Left forelimb (tissue), 1 donor: ENCODE measurements at places on chromosomes 4 and X.

DNA sequence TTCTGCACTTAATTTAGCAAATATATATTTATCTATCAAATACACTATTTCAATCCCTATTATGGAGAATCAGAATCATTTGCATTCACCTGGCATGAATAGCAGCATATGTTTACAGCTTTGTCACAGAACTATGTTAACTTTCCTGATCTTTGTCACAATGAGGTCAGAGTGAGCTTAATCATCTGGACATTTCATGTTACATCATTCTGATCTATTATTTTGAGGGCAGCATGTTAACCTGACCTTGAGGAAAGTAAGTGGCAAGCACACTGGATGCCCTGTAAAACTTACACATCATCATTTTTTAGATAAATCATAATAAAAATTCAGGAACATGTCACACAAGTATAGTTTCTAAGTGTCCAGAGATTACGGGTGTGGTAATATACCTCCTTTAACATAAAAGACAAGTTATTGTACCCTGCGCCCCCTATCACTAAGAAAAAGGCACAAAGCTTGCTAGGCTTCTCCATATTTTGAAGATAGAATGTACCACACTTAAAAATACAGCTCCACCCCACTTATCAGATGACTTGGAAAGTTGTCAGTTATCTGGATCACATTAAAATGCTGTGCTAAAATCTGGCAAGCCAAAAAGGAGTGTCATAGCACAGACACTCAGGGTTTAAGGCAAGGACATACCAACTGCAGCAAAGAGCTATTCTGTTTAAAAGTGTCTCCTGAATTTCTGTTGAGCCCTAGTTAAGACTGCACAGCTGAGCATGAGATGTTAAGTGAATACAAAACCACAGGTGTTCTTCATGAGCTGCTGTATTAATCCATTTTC lies 182.7 kb upstream of the FAT4 start:
- DNase-seq: no peak

GRCh38 chr4:61527888-61528287 lies 327.8 kb downstream of the ADGRL3 start:
- DNase-seq: no peak

GRCh38 chr4:76690906-76691275 lies 207.1 kb downstream of the SOWAHB start:
- no peak for DNase-seq

DNA sequence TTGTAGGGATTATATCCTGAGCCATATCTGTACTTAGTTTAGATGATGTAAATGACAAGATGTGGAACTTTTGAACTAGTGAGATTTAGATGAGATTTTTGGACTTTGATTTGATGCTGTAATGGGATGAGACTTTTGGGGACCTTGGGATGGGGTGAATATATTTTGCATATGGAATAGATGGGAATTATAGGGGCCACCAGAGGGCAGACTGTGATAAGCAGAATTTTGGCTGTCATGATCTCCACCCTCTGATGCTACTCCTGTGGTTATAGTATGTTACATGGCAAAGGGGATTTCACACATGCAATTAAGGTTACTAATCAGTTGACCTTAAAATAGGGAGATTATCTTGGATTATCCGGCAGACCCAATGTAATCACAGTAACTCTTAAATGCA lies 214.0 kb upstream of the NHS start:
- DNase-seq: no peak

GRCh38 chr4:148173397-148174017 lies 268.7 kb downstream of the NR3C2 start:
- no peak for DNase-seq

DNA sequence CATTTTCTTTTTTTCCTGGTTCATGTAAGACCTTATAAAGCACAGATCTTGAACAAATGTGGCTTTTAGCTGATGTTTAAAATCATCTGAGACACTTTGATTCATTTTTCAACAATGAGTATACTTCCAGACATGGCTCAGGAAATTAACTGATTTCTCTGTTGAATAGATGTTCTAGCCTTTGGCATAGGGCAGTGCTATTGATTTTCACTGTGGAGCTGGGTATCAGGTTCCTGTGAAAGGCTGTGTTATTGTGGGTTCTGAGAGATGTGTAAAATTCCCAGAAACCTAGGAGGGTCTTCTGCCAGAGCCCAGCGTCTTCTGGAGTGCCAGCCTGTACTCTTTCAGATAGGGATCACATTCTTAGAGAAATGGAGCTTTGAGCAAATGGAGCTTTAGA lies 278.9 kb downstream of the EPHA5 start:
- no peak for DNase-seq

GRCh38 chr4:3371033-3372001 lies 70.5 kb upstream of the HGFAC start:
- DNase-seq: no peak

DNA sequence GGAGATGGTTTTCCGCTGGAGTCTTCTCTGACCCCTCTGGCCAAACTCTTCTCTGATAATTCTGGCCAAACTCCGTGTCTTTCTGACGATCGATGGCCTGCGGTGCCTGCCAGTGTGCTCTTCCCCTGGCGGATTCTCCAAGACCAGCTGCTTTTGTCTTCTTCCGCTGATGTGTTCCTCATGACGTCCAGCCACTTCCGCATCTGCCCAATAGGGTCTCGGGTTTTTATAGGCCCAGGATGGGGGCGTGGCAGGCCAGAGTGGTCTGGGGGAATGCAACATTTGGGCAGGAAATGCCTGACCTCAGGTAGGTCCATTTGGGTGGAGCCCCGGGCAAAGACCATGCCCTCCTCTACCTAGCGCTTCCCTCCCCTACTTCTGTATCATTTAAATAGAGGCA lies 1542.1 kb downstream of the STIM2 start:
- DNase-seq: no peak

GRCh38 chr4:124028182-124028581 lies 631.6 kb downstream of the SPRY1 start:
- no peak for DNase-seq

DNA sequence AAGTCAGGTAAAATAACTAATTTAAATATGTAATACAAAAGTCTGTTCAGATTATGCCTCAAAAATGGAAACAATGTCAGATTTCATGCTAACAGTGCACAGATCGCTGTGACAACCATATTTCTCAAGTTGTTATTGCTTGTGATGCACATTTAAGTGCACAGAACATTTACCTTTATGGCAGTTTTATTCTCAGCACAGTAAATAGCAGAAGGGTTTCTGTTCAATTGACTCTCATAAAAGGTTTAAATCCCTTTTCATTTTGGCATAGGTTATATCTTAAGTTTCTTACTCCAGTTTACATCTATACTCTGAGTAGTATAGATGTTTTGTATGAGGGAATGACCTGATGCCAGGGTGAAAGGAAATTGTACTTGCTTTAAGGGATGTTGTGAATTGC lies 247.8 kb downstream of the FSTL5 start:
- DNase-seq: no peak

- DNase-seq: no peak
Measured at GRCh38 chrX:124260845-124261244, 71.6 kb upstream of the TEX13D start.

- DNase-seq: no peak
Measured at GRCh38 chrX:45811326-45811725, 610.6 kb upstream of the DIPK2B start.

DNA sequence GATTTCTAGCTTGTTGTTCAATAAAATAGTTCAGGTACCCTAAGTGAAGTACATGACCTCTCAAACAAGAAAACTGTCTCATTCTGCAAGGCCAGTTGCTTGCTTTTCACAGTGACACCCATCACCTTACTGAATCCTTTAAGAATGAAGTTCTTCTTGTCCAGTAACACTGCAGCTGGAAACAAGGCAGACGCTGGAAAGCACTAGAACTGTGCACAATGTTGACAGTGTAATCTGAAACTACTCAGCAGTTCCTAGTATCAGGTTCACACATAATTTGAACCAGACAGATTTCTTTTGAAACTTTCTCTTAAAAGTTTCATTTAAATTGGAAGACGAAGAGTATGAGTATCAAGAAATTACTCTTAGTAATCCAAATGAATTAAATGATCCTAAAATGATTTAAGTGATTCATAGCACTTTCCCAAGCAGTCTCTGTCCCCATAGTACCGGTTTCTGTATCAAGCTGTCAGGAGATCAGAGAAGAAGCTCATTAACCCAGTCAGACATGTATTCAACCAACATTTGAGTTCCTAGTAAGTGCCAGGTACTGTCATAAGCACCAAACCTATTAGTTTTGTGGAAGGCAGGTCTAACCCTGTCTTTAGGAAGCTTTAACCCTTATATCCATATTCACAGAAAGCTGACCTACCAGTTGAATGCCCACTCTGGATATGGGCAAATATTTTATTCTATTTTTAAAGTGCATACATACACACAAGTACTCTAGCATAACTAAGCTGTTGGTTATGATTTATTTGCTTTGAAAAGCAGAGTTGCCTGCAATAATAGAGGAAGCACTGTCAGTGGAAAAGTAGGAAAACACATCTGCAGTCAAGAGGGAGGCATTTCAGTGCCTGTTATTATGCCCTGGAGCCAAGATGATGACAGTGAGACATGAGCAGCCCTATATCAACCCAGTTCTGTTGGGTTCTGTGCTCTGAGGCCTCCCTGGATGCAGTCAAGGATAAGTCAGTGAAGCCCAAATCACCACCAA lies 63.6 kb downstream of the PALLD start:
- DNase-seq: no peak

DNA sequence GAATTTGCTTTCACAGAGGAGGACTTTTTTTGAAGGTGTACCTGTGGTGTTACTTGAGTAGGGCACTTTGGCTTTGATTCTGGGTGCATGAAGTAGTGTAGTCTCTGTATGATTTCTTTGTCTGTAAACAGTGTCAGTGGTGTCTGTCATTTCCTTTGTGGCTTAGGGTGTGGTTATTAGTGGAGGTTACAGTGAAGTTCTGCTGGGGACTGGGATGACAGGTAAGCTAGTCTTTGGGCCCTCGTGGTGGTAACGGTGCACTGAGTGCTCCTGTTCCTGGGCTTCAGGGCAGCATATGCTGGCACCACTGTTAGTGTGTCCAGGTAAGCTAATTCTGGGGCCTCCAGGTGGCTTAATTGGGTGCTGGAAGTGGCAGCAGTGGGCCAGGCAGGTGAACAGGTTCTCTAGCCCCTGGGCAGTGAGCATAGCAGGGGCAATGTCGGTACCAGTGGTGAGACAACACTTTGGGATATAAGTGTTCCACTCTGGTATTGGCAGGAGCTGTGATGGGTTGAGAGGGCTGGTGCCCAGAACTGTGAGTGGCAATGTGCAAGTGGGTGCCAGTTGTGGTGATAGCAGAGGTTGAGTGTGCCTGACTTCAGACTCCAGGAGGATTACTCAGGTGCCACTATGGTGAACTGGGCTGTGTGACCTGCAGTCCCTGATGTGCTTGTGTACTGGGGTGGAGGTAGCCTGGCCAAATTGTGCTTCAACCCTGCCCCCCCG lies 26.0 kb upstream of the VSIG1 start:
- no peak for DNase-seq

DNA sequence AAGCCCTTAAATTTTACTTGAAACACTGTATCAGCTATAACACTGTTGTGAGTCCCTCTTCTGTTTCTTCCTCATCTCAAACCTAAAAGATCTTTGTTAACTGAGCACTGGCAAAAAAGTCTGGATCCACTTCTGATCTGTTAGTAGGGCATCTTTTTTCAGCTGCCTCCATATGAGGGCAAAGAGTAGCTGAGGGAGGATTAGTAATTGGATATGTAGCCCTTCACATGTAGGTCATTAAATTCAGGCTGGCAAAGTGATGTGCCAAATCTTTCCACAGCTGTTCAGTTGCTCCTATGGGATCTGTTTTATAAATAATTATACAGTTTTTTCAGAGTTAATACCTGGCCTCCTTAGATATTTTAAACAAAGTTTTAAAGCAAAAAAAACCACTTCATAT lies 1.1 kb upstream of the TRMT10A start:
- DNase-seq: no peak

DNA sequence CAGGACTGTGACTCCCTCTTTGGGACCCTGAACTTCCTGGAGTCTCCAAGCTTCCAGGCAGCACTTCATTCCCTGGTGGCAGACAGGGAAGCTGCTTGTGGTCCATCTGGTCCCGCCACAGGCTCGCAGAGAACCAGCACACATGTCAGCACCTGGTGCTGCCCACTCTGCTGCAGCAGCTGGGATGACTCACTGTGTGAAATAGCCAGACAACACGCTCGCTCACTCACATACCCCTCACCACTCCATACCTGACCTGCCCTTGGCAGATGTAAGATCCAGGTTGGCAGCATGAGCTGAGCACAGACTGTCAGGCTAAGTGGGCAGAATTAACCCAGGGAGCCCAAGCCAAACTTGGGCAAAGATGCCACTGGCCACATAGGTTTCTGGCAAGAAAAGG lies 613.5 kb downstream of the PCDH18 start:
- no peak for DNase-seq

DNA sequence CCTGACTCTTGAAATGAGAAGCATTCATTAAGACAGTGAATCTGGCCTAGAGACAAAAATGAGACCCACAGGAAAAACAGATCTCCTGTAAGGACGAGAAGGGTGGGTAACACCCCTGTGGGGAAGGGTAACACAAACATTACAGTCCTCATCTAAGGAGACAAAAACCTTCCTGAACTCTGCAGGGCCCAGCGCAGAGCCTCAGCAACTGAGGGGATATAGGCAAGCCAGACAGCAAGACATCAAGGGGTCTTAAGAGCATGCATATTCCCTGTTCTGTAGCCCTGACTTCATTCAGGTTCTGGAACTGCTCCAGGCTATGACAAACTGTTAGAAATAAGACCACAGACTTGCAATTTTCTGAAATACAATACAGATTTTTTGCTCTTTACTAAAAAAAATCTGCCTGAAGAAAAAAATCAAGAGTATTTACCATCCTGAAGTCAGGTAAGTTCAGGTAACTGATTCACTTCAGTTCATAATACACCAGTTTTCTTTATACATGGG lies 15.5 kb downstream of the COX18 start:
- DNase-seq: no peak

DNA sequence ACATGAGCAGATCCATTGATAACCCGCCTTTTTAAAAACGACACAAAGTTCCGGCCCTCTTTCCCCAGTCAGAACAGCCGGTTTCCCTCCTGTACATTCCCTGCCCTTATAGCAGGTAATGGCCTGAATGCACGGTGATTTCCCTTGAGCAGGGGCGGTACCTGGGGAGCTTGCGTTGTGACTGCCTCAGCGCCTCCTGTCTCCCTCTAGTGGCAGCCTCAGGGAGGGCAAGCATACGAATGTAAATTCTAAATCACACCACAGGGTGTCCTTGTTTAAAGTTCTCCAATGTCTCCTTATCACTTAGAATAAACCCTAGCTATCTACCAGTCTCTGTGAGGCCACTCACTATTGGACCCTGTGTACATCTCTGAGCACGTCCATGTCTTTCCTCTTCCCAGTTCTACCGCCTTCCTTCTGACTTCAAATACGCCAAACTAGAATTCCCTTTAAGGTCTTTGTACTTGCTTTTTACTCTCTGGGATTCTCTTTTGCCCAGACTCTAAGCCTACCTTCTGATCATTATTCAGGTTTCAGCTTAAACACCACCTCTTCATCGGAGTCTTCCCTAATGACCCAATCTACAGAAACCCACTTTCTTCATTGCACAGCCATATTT lies 18.4 kb upstream of the LDB2 start:
- no peak for DNase-seq

DNA sequence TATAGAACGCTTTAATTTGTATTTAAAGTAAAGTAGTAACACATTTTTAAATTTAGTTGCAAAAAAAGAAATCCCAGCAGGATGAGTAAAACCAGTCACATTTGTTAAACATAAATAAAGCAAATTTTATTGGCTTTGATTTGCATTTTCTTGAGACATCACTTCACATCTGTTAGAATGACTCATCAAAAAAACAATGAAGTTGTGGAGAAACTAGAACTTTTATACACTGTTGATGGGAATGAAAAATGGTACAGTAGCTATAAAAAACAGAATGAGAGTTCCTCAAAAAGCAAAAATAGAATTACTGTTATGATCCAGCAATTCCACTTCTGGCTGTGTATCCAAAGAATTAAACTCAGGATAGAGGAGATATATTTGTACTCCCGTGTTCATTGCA lies 454.0 kb upstream of the KLHL4 start:
- no peak for DNase-seq
